PC-9 (cell line): ENCODE measurements at places on chromosomes 16 and 17. TPM values are rescaled to one million over a fixed set of nuclear protein-coding genes. Genes with fewer than 3 reads are reported as not detected.

- H3K36me3 ChIP-seq: no peaks in the 10 kb centered on the region
- DNase-seq: no peak
- peaks cover 51% of the 10 kb centered on the region for H3K27me3 ChIP-seq
- H3K27ac ChIP-seq: no peak overlapping the region
- H3K4me1 ChIP-seq: no peaks in the 10 kb centered on the region
- H3K4me3 ChIP-seq: no peak overlapping the region
Measured at GRCh38 chr16:49559242-49559641, 185.6 kb downstream of the C16orf78 start.

DNA sequence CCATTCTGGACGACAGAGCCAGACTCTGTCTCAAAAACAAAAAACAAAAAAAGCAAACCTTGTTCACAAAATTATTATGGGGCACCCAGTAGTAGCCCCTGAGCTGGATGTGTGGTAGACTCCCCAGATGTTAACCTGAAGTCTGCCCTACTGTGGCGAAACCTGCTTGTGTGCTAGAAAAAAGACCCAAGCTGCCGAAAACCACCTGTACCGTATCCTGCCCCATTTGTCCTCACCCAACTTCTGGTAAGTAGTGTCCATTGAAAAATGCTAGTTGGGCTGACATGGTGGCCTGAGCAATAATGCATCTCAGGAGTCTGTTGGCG is 9.1 kb downstream of the RMI2 start:
- no peak overlapping the region for H3K27ac ChIP-seq
- no peaks in the 10 kb centered on the region for H3K36me3 ChIP-seq
- no peaks in the 10 kb centered on the region for H3K27me3 ChIP-seq
- no peak overlapping the region for H3K4me3 ChIP-seq

- H3K4me3 ChIP-seq: no peak overlapping the region
- H3K27me3 ChIP-seq: no peaks in the 10 kb centered on the region
- H3K27ac ChIP-seq: no peak overlapping the region
- DNase-seq: no peak
- no peaks in the 10 kb centered on the region for H3K36me3 ChIP-seq
Measured at GRCh38 chr17:70955441-70955840, 786.1 kb downstream of the KCNJ2 start.

DNA sequence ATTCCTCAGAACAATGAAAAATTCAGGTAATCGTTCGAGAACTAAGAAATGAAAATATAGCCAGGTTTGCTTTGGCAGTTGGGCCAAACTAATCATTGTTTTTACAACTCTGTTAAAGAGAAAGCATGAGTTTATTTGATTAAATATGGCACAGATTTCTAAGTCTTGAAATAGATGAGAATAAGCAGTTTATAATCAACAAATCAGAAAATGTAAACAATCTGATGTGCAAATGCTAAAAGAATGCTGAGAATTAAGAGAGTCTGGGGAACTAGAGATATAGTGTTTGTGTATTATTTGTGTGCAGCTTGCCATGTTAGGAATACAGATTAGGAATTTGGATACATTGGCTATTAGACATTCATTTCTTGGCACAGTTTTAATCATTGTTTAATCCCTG is 212.5 kb downstream of the TANC2 start:
- no peaks in the 10 kb centered on the region for H3K4me1 ChIP-seq
- H3K36me3 ChIP-seq: peaks cover 4% of the 10 kb centered on the region; the same call in 1 of the 2 replicates
- H3K27me3 ChIP-seq: no peaks in the 10 kb centered on the region
- H3K4me3 ChIP-seq: no peak overlapping the region
- H3K27ac ChIP-seq: no peak overlapping the region

- H3K36me3 ChIP-seq: no peaks in the 10 kb centered on the region
- peak; percentile 73 for DNase-seq
- no peak overlapping the region for H3K4me3 ChIP-seq
- H3K27ac ChIP-seq: peak overlapping the region; percentile 55
Measured at GRCh38 chr17:71936977-71937376, 183.8 kb upstream of the SOX9 start.

GRCh38 chr16:88533381-88533917 is 36.8 kb upstream of the ZC3H18 start:
- no peak overlapping the region for H3K27ac ChIP-seq
- no peak overlapping the region for H3K4me3 ChIP-seq
- H3K36me3 ChIP-seq: no peaks in the 10 kb centered on the region
- H3K27me3 ChIP-seq: no peaks in the 10 kb centered on the region
- no peak for DNase-seq

DNA sequence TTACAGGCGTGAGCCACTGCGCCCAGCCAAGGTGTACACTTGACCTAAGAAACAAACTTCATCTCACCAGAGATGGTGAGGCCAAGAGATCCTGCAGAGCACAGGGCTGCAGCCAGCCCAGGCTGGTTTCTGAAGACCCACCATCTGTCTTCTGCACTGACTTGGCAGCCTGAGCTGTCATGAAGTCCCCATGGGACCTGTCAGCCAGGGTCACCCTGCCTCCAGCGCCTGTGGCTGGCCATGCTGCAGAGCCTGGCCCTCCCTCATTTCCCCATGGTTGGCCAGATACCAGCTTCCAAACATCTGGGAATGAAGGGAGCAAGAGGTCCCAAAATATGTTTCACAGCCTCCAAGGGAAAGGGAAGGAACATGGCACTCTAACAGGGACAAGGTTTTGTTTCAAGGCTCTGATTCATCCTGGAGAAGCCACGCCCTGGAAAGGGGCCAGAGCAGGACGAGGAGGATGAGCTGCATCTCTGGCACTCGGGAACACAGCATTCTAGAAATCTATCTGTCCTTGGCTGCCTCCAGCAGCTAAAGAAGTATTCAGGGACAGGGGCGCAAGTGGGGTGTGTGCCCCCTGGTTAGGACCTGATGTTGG is 45.3 kb downstream of the DDX19A start:
- DNase-seq: no peak
- H3K27me3 ChIP-seq: no peaks in the 10 kb centered on the region
- H3K27ac ChIP-seq: no peak overlapping the region
- no peaks in the 10 kb centered on the region for H3K36me3 ChIP-seq
- H3K4me1 ChIP-seq: peaks cover 18% of the 10 kb centered on the region
- H3K4me3 ChIP-seq: no peak overlapping the region

- H3K4me1 ChIP-seq: peaks cover 17% of the 10 kb centered on the region
- no peak overlapping the region for H3K4me3 ChIP-seq
- H3K36me3 ChIP-seq: no peaks in the 10 kb centered on the region
- H3K27ac ChIP-seq: no peak overlapping the region
Measured at GRCh38 chr17:74380086-74380958, 13.0 kb downstream of the GPR142 start.

DNA sequence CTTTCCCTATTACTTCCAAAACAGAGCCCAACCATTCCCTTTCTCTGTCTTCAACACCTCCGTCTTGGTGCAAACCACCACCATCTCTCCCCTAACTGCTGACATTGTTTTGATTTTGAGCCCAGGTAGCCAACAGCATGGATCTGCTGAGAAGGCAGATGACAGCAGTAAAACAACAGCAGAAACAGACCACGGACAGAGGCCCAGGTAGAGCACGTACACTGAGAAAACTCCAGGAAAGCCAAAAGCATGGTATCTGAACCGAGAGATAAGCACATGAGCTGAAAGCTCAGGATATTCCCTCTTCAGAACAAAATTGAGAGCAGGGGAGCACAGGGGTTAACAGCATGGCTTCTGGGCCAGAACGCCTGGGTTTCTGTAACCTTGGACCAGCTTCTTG is 18.9 kb upstream of the MAP3K14 start:
- H3K27ac ChIP-seq: no peak overlapping the region
- H3K4me1 ChIP-seq: peaks cover 8% of the 10 kb centered on the region; the same call in 1 of the 2 replicates
- no peak for DNase-seq
- H3K27me3 ChIP-seq: no peaks in the 10 kb centered on the region
- no peak overlapping the region for H3K4me3 ChIP-seq

DNA sequence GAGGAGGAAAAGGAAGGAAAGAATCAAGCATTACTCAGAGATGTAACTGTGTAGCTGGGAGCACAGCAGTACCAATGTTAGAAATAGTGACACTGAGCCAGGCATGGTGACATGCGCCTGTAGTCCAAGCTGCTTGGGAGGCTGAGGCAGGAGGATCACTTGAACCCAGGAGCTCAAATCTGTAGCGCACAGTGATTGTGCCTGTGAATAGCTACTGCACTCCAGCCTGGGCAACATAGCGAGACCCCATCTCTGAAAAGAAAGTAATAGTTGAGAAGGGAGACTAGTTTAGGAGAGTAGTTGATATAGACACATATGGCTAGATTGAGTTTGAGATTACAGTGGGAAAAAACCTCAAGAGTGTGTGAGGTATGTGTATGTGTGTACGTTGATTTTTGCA is 17.8 kb downstream of the MAP3K3 start:
- H3K4me1 ChIP-seq: no peaks in the 10 kb centered on the region
- no peak for DNase-seq
- no peak overlapping the region for H3K4me3 ChIP-seq
- H3K36me3 ChIP-seq: no peaks in the 10 kb centered on the region
- H3K27ac ChIP-seq: no peak overlapping the region
- no peaks in the 10 kb centered on the region for H3K27me3 ChIP-seq

DNA sequence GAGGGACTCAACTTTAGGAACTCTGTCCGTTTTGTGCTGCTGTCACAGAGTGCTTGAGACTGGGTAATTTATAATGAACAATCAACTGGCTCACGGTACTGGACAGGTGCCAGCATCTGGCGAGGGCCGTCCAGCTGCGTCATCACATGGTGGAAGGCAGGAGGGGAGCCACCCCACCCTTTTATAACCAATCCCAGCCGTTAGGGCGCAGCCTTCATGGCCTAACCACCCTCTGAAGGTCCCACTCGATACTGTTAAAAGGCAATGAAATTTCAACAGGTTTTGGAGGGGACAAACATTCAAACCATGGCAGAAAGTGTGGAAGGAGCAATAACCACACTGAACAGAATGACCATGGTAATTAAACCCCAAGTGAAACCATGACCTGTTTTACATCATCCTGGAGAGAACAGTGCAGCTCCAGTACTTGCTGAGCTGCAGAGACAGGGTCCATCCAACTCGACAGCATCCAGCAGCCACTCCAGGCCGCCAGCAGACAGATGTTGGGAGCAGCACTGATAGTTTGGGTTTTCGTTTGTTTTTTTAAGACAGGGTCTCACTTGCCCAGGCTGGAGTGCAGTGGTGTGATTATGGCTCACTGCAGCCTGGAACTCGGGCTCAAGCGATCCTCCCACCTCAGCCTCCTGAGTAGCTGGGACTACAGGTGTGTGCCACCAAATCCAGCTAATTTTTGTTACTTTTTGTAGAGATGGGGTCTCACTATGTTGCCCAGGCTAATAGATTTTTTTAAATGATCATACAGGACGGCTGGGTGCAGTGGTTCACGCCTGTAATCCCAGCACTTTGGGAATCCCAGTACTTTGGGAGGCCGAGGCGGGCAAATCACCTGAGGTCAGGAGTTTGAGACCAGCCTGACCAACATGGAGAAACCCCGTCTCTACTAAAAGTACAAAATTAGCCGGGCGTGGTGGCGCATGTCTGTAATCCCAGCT is 11.0 kb downstream of the CHMP6 start:
- no peaks in the 10 kb centered on the region for H3K27me3 ChIP-seq
- H3K4me3 ChIP-seq: no peak overlapping the region
- H3K4me1 ChIP-seq: no peaks in the 10 kb centered on the region
- no peaks in the 10 kb centered on the region for H3K36me3 ChIP-seq
- DNase-seq: no peak
- H3K27ac ChIP-seq: no peak overlapping the region

DNA sequence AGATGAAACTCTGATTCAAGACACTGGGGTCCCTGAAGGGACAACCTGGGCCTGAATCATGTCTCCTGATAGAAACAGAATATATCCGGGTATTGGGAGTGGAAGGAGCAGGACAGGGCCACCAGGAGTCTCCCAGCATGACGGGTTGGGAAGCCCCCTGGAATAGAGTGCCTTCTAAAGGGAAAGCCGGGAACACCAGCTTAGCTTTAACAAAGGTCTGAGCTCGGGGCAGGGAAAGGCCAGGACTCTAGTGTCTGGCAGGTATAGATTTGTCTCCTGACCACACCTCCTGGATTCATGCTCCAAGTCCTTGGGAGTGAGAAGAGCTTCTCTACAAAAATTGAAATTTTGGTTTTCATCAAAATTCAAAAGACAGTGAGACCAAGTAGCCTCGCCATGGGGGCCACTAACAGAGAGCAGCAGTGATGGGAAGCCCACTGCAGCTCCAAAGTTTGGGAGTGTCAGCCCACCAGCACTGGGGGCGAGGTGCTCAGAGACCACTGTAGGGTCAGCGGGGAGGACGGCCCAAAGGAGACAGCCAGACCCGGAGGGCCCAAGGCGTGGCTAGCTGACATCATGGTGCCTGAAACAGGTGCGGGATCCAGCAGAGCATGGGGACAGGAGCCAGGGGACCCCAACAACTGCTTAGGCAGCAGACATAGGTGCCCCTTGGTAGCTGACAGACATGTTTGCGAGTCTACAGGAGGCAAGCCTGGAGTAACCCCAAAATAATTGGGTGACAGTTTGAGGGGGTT is 81.0 kb downstream of the C16orf78 start:
- no peak overlapping the region for H3K27ac ChIP-seq
- H3K4me3 ChIP-seq: no peak overlapping the region
- no peaks in the 10 kb centered on the region for H3K36me3 ChIP-seq
- H3K27me3 ChIP-seq: peaks cover 66% of the 10 kb centered on the region

DNA sequence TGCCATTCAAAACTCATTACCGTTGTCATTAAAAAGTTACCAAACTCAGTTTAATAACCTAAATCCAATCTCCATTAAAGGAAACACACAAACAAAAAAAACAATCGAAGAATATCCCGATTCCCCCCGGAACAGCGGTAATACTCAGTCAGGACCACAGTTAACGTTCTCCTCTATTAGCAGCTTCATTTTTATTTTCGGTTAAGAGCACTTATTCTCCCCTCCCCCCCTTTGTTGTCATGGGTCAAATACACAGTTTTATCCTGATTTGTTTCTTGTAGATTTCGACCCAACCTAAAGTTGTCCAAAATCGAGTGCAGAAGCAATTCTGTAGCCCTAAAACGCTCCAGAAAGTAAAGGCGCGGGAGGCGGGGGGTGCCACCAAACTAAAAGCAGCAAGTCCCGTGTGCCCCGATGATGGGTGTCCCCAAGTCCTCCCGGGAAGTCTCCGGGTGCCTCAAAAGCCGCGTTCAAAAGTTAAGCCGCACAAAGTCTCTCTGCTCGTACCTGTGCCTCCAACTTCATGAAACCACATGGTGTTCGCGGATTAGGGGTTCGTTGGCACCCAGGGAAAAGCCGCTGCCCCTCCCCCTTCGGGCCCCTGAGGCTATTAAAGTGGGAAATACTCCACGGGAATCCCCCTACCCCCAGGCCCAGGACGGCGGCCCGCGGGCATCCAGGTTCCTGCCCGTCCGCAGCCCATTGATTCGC is 996 bp downstream of the SUMO2 start:
- H3K27ac ChIP-seq: peak overlapping the region; percentile 87
- peak overlapping the region; percentile 84 for H3K4me3 ChIP-seq
- H3K4me1 ChIP-seq: peaks cover 16% of the 10 kb centered on the region

Gene ZP2
- total RNA-seq: not detected in 2 replicates

Gene CHD9NB
- total RNA-seq: 1.9 and 2.8 TPM in 2 replicates

Gene SHBG
- 0.52 and 1.0 TPM in 2 replicates for total RNA-seq

Gene PCGF2
- 26.9 and 43.3 TPM in 2 replicates for total RNA-seq

Gene TBC1D28
- not detected in 2 replicates for total RNA-seq

Gene NOMO2
- 132 and 144 TPM in 2 replicates for total RNA-seq

Gene ALOX15B
- not detected in 2 replicates for total RNA-seq

Gene ADGRG1
- 105 and 131 TPM in 2 replicates for total RNA-seq
